ENCODE measurements at places on chromosomes 5 and 9.

- no peak for DNase-seq
Measured at GRCh38 chr5:167785106-167785505, 506.3 kb upstream of the WWC1 start.

DNA sequence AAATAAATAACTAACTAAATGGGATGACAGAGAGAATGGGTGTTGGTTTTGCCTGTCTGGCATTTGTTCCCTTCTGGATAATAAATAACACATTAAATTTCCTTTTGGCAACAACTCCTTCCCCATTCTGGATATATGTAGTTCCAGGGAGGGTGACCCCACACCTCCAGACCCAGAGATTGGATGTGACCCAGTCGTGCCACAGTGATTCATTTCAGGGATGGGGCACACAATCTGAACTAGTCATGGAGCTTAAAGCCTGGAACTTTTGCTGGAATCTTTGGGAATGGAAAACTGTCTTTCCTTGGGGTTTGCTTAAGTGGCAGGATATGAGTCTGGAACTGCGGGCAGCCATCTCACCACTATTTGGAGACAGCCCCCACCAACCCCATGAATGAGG lies 11.3 kb downstream of the KLF9 start:
- no peak for DNase-seq

DNA sequence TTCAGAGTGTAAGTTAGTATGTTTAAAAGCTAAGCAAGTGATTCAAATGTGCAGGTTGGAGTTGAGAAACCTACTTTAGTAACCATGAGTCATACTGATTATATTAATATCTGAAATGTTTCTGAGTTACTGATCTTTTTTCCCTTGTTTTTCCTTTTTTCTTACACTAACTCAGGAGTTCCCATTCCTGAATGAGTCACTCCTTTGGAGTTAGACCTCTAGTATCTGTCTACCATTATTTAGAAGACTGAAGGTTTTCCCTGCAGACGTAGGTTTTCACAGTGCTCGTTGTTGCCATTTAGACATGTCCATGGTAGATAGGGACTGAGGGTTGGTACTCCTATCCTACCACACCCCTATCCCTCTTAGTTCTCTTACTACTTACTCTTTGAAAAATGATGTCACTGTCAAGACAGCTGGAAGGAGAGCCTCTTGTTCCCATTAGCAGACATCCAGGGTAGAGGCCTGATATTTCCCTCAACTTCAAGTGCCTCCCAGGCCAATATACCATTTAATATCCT lies 20.2 kb downstream of the OCLN start:
- no peak for DNase-seq

DNA sequence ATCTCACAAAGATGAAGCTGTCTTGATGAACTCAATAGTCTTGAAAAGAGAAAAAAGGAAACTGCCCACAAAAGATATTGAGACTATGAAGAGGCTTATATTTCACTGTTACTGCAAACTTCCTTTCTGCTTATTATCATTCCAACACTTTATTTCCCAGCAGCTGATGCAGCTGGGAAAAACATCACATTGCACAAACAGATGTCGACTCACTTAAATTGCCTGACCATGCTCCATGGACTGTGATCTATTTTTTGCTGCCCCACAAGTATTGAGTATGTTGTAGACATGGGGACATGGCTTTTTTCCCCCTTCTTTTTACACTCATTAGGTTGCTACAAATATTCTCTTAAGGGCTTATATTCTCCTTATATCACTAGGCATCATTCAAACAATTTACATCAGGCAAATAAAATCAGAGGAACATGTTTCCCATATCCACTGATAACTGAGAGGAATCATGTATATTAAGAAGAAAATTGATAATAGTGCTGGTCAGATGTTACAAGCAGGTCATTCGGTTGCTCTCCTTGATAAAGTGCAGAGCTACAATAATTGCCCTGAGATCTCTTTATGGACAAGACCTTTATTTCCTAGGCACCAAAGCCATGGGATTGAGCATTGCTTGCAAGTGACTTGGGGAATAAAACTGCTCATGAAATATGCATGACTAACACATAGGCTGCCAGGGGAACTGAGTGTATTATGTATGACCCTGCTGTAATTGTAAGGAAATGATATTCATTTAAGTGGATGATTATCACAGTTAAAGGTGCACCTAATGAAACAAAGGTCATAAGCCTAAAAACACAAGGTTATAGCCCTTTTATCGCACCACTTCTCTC lies 509.9 kb downstream of the ZNF608 start:
- no peak for DNase-seq

DNA sequence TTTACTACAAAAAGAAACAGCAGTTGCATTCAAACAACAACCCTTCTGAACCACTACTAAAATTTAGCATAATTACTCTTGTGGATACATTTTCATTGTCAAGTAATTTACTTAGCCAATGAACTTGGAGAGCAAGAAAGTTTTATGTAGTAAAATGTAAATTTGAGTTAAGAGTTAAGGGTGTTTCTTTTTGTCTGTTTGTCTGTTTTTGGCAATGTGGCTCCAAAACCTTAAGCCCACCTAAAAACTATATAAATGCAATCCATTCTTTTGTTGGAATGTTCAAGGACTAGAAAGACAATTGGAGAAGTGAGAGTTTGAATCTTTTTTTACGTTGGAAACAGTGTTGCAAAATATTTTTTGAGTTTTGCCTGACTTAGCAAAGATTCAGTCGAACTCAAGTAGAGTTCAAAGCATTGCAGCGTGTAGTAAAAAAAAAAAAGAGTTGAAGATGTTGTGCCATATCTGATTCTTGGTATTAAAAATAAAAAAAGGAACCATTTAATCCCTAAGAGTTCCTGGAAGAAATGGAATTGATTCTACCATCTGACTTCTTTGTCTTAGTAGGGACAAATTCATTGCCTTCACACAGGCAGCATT lies 867 bp downstream of the SYK start:
- no peak for DNase-seq

GRCh38 chr9:134455934-134456755 lies 129.9 kb downstream of the RXRA start:
- DNase-seq, result no peak

DNA sequence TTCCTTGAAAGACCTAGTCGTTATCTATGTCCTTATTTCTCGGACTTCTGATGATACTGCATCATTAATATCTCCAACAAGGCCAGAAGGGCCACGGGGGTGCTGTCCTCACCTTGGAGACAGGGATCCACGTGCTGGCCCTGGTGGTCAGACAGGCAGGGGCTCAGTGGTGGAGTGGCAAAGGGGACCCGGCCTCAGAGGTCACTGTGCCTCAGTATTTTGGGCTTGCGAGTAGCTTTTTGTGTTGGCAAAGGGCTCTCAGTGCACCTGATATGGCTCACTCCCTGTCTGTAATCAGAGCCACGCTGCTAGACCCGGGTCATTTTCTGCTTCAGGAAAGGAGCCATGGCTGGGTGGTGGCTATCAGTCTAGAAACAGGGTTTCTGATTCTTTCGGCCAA lies 135.1 kb downstream of the GADD45G start:
- DNase-seq, result no peak

GRCh38 chr5:150500328-150500841 lies 7.5 kb upstream of the NDST1 start:
- no peak for DNase-seq

DNA sequence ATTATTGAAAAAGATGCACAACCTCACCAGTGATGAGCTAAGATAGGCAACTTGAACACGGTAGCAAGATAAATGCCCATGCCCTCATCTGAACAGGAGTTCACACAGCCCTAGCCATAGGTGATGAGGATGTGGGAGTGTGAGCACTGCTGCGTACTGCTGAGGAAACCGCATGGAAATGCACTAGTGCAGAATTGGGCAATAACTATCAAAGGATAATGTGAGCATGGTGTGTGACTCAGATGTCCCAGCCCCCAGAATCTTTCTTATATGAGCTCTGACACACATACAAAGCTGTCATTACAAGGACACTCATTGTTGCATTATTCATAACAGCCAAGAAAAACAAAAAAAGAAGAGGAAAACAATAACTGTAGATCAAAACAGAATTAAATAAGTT lies 521.2 kb downstream of the IRX1 start:
- no peak for DNase-seq

DNA sequence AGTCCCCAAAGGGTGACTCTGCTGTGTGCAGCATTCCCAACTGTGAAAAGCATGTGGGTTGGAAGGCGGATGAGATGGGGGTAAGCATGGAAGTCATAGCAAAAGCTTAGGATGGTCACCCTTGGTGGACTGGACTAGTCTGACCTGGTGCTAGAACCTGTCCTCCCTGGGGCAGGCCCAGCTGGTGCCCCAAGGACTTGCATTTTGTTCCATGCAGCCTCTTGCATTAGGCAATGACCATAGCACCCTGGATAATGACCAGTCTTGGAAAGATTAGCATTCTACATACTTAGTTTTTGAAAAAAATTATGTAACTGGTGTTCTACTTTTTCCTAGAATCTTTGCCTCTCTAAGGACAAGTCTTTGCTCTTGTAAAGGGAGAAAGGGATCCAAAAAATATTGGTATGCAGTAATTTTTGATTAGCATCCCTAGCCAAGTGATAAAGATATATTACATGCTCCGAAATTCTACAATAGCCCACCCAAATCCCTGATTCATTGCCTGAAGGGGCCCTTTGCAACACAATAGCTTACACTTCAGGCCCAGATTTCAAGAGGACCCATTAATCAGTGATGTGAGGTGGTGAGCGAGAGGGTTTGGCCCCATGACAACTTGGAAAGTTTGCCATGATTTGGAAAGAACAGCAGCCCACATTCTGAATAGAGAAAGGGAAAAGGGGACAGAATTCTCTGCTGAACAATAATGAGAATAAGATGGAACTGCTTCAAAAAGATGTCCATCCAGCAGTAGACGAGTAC lies 93.3 kb upstream of the CD180 start:
- no peak for DNase-seq

GRCh38 chr9:21558079-21558478 lies 76.0 kb upstream of the IFNE start:
- no peak for DNase-seq

- no peak for DNase-seq
Measured at GRCh38 chr9:82152181-82152580, 163.6 kb downstream of the SPATA31D1 start.

- no peak for DNase-seq
Measured at GRCh38 chr9:114763220-114763619, 42.6 kb downstream of the TNFSF15 start.

- no peak for DNase-seq
Measured at GRCh38 chr9:101176384-101176783, 147.9 kb downstream of the PLPPR1 start.

GRCh38 chr5:142769251-142769792 lies 855 bp upstream of the ARHGAP26 start:
- no peak for DNase-seq

DNA sequence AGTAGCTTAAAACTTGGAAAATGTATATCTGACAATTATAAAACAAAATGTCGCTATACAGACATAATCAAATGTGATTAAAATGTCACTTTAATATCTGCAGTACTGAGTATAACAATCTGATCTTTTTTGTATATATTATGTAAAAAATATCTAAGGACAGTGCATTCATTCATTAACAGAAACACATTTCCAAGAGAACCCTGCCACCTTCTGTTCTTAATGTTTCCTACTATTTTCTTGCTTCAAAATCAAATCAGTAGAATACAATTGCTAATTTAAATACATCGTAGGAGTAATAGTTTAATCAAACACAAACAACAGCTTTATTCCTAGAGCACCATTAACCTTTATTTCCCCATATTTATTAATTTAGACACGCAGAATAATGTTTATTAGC lies 142.6 kb upstream of the ST8SIA4 start:
- DNase-seq, result no peak

DNA sequence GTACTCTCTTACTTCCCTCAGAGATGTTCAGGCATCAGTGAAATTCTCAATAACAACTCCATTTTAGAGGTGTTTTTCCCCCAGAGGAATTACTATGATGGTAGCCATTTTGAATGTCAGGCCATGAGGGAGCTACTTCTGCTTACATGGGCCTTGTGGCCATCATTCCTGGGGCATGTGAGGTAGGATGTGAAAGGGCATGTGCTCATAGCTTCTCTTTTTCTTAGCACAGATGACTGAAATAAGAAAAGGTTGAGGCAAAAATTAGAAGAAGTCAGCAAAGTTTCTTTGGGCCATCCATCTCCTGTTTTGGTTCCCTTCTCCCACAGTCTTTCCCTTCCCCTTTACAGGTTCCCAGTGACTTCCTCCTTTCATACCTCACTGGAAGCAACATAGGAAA lies 68.8 kb downstream of the FEM1C start:
- no peak for DNase-seq

GRCh38 chr5:16788957-16789356 lies 147.1 kb downstream of the MYO10 start:
- no peak for DNase-seq

GRCh38 chr5:151719228-151720000 lies 32.7 kb upstream of the SPARC start:
- peak; percentile 32 for DNase-seq

- DNase-seq, result no peak
Measured at GRCh38 chr5:8913522-8913921, 632.4 kb downstream of the SEMA5A start.

- no peak for DNase-seq
Measured at GRCh38 chr5:141559461-141559860, 59.3 kb downstream of the DIAPH1 start.
